Thoracic aorta (tissue), 2 donors: ENCODE measurements at places on chromosomes 4 and X. TPM values are rescaled to one million over a fixed set of nuclear protein-coding genes. Genes with fewer than 3 reads are reported as not detected.

- H3K27ac ChIP-seq = no peak overlapping the region
- H3K4me3 ChIP-seq = no peak overlapping the region
- H3K4me1 ChIP-seq = no peaks in the 10 kb centered on the region
Observed at GRCh38 chr4:152929888-152930287, 6.2 kb upstream of the FHDC1 start.

The MAGT1 gene
- 56.1 TPM for total RNA-seq

The RHOXF2B gene
- not detected for total RNA-seq

DNA sequence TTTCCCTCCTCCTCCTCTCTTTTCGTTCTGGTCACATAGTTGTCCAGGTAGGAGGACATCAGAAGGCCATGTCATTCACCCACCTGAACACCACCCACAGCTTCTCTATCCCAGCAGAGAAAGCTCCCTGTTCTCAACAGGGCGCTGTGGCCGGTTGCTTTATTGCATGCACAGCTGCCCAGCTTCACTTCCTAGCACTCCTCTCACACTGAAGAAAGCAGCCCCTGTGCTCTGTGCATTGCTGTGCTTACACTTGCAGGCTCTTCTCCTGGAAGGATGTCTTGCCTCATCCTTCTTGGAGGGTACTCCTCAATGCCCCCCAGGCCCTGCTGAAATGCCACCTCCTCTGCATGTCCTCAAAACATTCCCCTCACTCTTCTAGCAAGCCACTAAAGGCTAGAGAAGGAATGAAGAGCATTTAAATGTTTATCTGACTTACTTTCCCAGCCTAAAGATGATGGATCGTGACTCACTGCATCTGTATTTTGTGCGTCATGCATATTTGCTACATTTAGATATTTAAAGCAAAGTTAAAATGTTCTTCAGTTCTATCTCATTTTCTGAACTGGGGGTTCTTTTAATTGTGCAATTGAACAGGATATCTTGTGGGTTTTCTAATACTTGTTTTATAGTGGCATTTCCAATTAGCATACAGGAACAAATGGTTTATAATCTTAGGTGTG lies 186.4 kb upstream of the PUDP start:
- peaks cover 11% of the 10 kb centered on the region for H3K4me1 ChIP-seq
- H3K27ac ChIP-seq = no peak overlapping the region

The FSTL5 gene
- not detected for total RNA-seq

The INPP4B gene
- 21.1 TPM for total RNA-seq

DNA sequence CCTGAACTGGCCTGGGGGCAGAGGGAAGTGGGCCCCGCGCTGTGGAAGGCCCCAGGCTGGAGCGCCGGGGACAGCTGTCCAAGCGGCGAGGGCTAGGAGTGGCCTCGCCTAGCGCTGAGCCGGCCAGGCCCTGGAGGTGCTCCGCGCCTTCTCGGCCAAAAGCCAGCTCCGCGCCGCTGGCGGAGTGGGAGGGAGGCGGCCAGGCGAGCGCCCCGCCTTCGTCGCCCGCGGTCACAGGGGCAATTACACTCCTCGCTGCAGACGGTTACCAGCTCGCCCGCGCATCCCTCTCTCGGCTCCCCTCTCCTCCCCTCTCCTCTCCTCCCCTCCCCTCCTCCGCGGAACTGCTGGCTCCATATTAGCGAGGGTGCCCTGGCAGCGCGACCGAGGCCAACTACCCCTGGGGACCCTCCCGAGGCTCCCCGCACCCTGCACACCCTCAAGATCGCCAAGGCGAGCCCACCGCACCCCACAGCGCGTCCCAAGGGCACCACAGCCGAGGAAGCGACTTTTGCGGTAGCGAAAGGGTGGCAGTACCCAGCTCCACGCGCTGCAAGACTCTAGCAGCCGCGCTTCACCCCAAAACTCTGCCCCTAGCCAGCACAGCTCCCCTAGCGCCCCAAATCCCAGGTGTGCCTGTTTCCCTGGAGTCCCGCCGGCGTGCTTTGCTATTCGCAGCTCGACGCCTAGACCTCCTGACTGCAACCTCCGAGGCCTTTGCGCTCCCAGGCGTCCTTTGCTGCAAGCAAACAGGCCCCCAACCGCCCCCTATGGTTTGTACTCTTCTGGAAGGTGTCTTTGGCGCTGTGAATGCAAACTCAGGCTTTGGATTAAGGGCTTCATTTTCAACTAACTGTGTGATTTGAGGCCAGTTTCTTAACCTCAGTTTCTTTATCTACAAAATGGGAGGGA lies 91.4 kb downstream of the BCOR start:
- H3K27ac ChIP-seq = no peak overlapping the region
- no peak for DNase-seq
- no peaks in the 10 kb centered on the region for H3K27me3 ChIP-seq
- no peaks in the 10 kb centered on the region for H3K36me3 ChIP-seq
- H3K4me1 ChIP-seq = peaks cover 5% of the 10 kb centered on the region

The CXorf51B gene
- not detected for total RNA-seq

DNA sequence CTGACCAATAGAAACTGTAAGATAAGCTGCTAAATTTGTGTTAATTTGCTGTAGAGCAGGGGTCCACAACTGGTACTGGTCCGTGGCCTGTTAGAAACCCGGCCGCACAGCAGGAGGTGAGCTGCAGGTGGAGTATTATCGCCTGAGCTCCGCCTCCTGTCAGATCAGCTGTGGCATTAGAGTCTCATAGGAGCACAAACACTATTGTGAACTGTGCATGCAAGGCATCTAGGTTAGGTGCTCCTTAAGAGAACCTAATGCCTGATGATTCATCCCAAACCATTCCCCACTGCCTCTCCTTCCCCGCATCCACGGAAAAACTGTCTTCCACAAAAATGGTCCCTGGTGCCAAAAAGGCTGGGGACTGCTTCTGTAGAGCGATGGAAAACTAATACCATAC lies 19.7 kb downstream of the FBXW7 start:
- H3K27ac ChIP-seq = no peak overlapping the region
- no peak overlapping the region for H3K4me3 ChIP-seq
- H3K27me3 ChIP-seq = no peaks in the 10 kb centered on the region

- H3K36me3 ChIP-seq = no peaks in the 10 kb centered on the region
- DNase-seq = no peak
- H3K27me3 ChIP-seq = no peaks in the 10 kb centered on the region
- no peaks in the 10 kb centered on the region for H3K4me1 ChIP-seq
Observed at GRCh38 chr4:7582313-7583097, 147.8 kb upstream of the PSAPL1 start.

DNA sequence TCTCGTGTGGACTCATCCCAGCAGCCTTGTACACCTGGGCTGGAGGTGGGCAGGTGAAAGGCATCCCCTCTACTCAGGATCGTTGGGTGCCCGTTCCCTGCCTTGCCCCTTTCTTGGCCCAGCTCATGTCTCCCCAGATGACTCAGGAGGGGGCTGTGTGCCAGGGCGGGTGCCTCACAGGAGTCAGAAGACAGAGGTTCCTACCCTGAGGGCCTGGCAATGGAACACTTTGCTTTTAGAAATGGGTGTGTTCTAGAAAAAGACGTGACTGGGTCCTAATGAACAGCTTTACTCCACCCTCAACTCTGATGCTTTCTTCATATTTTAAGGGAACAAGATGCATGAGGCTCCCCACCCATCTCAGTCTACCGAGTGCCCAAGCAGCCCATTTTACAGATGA lies 22.5 kb upstream of the TRIM2 start:
- no peaks in the 10 kb centered on the region for H3K4me1 ChIP-seq
- no peak for DNase-seq
- H3K27ac ChIP-seq = no peak overlapping the region
- no peaks in the 10 kb centered on the region for H3K27me3 ChIP-seq
- H3K4me3 ChIP-seq = no peak overlapping the region
- H3K36me3 ChIP-seq = no peaks in the 10 kb centered on the region

The MAGEA1 gene
- total RNA-seq = not detected

The CSN1S1 gene
- not detected for total RNA-seq

DNA sequence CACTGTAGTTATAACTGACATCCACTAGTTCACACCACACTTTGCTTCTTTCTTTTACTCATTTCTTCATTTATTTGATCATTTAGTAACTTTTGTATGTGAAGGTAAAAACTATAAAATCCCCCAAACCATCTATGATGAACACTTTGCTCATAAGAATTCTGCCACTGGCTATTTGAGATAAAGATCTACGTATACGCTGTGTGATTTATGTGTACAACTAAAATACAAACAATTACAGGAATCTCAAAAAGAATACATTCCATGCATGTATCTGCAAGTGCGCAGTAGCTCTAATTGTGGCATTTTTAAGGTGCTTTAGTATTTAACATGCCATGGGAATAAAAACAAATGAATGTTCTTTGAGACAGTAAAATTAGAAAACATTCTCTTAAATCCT lies 156.9 kb upstream of the NAP1L5 start:
- no peaks in the 10 kb centered on the region for H3K4me1 ChIP-seq
- H3K27me3 ChIP-seq = no peaks in the 10 kb centered on the region
- H3K36me3 ChIP-seq = no peaks in the 10 kb centered on the region
- no peak for DNase-seq
- H3K27ac ChIP-seq = no peak overlapping the region
- H3K4me3 ChIP-seq = no peak overlapping the region

- H3K36me3 ChIP-seq = no peaks in the 10 kb centered on the region
- no peak overlapping the region for H3K4me3 ChIP-seq
- DNase-seq = no peak
- no peaks in the 10 kb centered on the region for H3K4me1 ChIP-seq
Observed at GRCh38 chrX:56783450-56783831, 54.4 kb downstream of the NBDY start.

The GAGE2A gene
- not detected for total RNA-seq

DNA sequence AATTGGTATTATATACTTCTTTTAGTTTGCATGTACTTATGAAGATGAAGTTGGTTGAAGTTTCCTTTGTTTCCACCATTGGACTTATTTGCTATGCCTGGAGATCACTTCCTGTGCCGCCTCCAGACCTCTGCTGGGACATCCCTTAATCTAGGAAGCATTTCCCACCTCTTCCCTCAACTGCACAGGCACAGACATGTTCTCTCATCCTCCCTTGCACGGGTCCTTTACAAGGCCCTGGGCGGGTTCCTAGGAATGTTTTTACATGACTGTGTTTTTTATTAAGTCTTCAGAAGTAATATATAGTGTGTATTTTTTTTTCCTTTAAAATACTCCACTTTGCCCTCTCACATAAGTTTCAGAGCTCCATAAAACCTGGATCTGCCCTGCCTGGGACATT lies 51.0 kb downstream of the TMEM131L start:
- no peaks in the 10 kb centered on the region for H3K27me3 ChIP-seq
- H3K27ac ChIP-seq = no peak overlapping the region
- H3K4me1 ChIP-seq = peaks cover 62% of the 10 kb centered on the region
- DNase-seq = no peak
- no peak overlapping the region for H3K4me3 ChIP-seq

- peaks cover 4% of the 10 kb centered on the region for H3K4me1 ChIP-seq
- H3K27me3 ChIP-seq = no peaks in the 10 kb centered on the region
- H3K36me3 ChIP-seq = no peaks in the 10 kb centered on the region
- DNase-seq = no peak
Observed at GRCh38 chr4:39732728-39733127, 34.8 kb downstream of the UBE2K start.

DNA sequence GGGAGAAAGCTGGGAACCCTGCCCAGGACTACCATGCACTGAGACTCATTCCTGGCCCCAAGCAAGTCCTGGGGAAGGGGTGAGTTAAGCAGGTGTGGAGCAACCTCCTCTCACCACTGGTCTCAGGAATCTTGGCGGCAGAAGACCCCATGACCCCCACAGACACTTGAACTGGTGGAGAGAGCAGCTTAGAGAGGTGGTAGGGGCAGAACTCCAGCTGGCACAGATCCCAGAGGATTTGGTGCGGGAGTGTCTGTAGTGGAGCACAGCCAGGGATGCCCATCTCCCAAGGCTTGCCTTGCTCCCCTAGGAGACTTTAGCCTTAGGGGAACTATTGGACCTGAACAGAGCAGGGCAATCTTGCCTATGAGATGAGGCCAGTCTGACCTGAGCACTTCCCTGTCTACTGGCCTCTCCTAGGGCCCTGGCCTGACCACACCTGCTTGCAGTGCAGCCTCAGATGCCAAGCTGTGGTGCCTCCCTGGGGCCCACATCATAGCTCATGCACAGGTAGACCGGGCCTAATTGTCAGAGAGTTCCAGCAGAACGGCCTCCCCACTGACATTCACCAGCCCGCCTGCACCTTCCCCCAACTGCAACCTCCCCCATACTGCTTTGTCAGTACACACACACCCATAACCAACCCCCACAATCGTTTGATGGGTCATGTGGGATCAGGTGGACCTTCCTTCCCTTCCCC lies 78.0 kb downstream of the NAA11 start:
- DNase-seq = no peak
- no peak overlapping the region for H3K27ac ChIP-seq
- H3K36me3 ChIP-seq = no peaks in the 10 kb centered on the region
- peaks cover 3% of the 10 kb centered on the region for H3K4me1 ChIP-seq
- no peaks in the 10 kb centered on the region for H3K27me3 ChIP-seq
- no peak overlapping the region for H3K4me3 ChIP-seq
